ENCODE measurements at places on chromosomes 4 and X. TPM values are rescaled to one million over a fixed set of nuclear protein-coding genes. Genes with fewer than 3 reads are reported as not detected.

Gene LDOC1
- total RNA-seq = 12.2 TPM

Gene ZXDA
- total RNA-seq = 16.2 TPM

Gene PGRMC1
- total RNA-seq = 13.4 TPM

Gene GAGE12F
- not detected for total RNA-seq

Gene MAGEA3
- total RNA-seq = 0.33 TPM

Gene RIPPLY1
- total RNA-seq = not detected

Gene NUDT10
- total RNA-seq = 0.30 TPM

Gene NEUROG2
- not detected for total RNA-seq

Gene SUPT20HL1
- not detected for total RNA-seq

Gene BMX
- total RNA-seq = not detected

Gene NOA1
- total RNA-seq = 15.2 TPM

Gene BEX1
- 1.4 TPM for total RNA-seq

Gene PRSS12
- 0.18 TPM for total RNA-seq

Gene TMEM154
- 19.3 TPM for total RNA-seq

Gene RAB9B
- 0.41 TPM for total RNA-seq

Gene SCD5
- 2.0 TPM for total RNA-seq

Gene DDX53
- not detected for total RNA-seq

Gene OCRL
- 4.6 TPM for total RNA-seq

Gene IQCM
- not detected for total RNA-seq

Gene ZFP92
- 0.62 TPM for total RNA-seq

Gene SGMS2
- not detected for total RNA-seq

Gene SRD5A3
- total RNA-seq = 4.1 TPM

Gene DCHS2
- total RNA-seq = not detected

Gene GUCY1A1
- 0.33 TPM for total RNA-seq

Gene RHOXF2
- not detected for total RNA-seq

Gene ADRA2C
- total RNA-seq = 0.16 TPM

Gene FHIP1A
- 2.7 TPM for total RNA-seq

Gene FAM9C
- total RNA-seq = not detected

Gene SPANXB1
- total RNA-seq = not detected

Gene BMPR1B
- total RNA-seq = not detected

Gene GCNA
- total RNA-seq = 8.6 TPM

Gene ABCB7
- total RNA-seq = 23.6 TPM

Gene SULT1E1
- total RNA-seq = not detected

Gene CXCL13
- total RNA-seq = not detected

Gene PPP2R2C
- not detected for total RNA-seq

Gene F8
- 3.5 TPM for total RNA-seq

Gene HS6ST2
- total RNA-seq = not detected

Gene VEGFD
- not detected for total RNA-seq

All from T-cell (primary cell).